RPMI8226 (cell line): ENCODE measurements at places on chromosomes 7 and 10.

GRCh38 chr10:129279446-129280154, 187.4 kb upstream of the MGMT start:
- no peak for DNase-seq

- DNase-seq, result no peak
These were observed 19.3 kb downstream of the AP5Z1 start for GRCh38 chr7:4794591-4795350.

- no peak for DNase-seq
These were observed 30.2 kb downstream of the MGAM start for GRCh38 chr7:142025896-142026295.

DNA sequence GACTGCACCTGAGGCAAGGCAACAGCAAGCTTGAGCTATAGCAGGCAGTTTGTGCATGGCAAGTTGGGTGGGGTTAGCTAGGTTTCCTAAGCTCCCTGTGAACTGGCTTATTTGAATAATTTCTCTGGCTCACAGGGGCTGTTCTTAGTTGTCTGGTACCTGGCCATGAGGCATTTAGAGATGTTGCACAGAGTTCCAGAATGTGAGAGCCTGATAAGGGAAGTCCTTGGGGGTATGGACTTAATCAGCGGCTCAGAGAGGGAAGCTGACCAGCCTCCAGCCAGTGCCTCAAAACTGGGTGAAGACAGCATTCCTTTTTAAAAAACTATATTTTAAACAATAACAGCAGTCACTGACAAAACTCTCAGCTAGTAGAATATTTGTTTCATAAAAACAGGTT, 307.4 kb downstream of the FZD1 start:
- DNase-seq, result no peak

- DNase-seq, result no peak
These were observed 9.4 kb downstream of the AP5Z1 start for GRCh38 chr7:4784799-4785198.

DNA sequence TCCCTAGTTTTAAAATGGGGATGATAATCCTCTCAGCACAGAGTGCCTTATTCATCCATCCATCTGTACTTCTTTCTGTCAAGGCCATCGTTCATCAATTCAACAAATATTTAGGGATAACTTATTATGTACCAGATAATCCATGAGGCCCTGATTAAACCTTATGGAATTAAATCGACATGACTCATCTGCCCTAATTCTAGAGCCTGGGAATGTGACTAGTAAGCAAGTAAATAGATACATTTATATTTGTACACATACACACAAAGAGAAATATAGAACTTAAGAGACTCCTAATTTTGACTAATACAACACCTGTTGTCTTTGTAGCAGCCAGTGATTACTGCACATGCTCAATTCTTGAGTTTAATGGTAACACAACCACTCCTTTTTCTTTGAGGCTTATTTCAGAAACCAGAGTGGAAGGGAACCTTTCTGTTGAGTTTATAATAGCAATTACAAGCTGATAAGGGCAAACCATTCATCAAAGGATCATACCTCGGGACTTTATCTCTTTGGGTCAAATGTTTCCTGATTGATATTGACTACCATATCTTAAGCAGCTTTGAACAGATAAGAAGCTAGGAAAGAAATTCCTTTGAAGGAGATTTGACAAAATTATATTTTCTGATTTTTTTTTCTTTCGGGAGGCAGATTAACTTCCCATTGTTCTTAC, 122.7 kb downstream of the ARID5B start:
- DNase-seq, result no peak

DNA sequence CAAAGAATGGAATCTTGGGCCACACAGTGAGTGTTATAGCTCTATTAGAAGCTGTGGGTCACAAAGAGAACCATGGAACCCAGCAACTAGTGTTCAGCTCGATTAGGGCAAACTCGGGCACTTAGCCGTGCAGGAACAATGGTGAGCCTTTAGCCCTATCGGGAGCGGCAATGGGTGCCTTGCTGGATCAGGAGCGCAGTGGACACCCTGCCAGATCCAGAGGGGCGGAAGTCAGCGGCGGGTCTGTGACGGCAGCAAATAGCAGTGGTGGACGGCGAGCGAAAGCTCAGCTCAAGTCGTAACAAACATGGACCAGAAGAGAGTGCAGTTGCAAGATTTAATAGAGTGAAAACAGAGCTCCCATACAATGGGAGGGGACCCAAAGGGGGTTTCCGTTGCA, 43.9 kb upstream of the NRG3 start:
- no peak for DNase-seq

DNA sequence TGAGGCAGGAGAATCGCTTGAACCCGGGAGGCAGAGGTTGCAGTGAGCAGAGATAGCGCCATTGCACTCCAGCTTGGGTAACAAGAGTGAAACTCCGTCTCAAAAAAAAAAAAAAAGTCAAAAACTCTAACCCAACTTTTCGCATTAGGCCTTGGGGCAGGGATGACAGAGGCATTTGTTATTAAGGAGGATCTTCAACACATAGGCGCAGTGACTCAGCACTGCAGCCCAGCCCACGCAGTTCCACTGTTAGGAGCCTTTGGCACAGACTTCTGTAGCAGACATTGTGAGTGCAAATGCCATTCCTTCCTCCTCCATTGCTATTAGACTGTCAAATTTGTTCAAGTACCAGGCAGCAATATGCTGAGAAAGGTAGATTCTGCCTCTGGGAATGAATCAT, 43.1 kb upstream of the KLHL7 start:
- no peak for DNase-seq

DNA sequence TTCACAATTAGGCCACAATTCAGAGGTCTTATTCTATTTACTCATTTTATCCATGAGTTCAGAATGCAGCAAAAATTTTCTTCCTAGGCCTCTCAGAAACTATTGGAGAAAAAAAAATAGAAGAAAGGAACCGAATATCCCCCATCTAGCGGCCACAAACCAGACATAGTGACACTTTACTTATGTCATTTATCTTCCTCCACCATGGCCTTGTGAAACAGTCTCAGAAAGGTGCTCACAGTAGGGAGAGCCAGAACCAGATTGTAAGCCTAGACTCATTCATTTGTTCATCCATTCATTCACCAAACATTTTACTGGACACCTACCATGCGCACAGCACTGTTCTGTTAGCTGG, 16.0 kb downstream of the CREB3L2 start:
- DNase-seq, result no peak
